ENCODE measurements at places on chromosomes 7 and 10. TPM values are rescaled to one million over a fixed set of nuclear protein-coding genes. Genes with fewer than 3 reads are reported as not detected.

PANK1 gene
- total RNA-seq: 7.0 TPM

CLDN3 gene
- total RNA-seq: not detected

OGDH gene
- total RNA-seq: 113 TPM

LIPN gene
- not detected for total RNA-seq

RAMP3 gene
- total RNA-seq: not detected

KCNIP2 gene
- total RNA-seq: 2.7 TPM

TSPAN12 gene
- total RNA-seq: not detected

OR2A12 gene
- total RNA-seq: not detected

ZNF727 gene
- total RNA-seq: not detected

NCF1 gene
- total RNA-seq: 3.0 TPM

FOXI2 gene
- not detected for total RNA-seq

MYO1G gene
- total RNA-seq: 435 TPM

PRKAR2B gene
- 1.6 TPM for total RNA-seq

CNPY1 gene
- not detected for total RNA-seq

FAM25C gene
- total RNA-seq: not detected

OPN4 gene
- total RNA-seq: not detected

AKR1C4 gene
- not detected for total RNA-seq

AZGP1 gene
- total RNA-seq: not detected

ZNF467 gene
- total RNA-seq: 0.11 TPM

HSPA12A gene
- not detected for total RNA-seq

CALHM1 gene
- 1.8 TPM for total RNA-seq

Data from activated CD8-positive, alpha-beta T cell treated with anti-CD3 and anti-CD28 coated beads, Interleukin-2, amount 10 ng/mL, durations not matched to agents 7 days and 5 days (primary cell).